GM04503 (cell line): ENCODE measurements at places on chromosomes 1 and 21.

GRCh38 chr1:167401260-167401873, 117.0 kb downstream of the CD247 start:
- DNase-seq, result no peak

GRCh38 chr1:240258910-240259309, 167.2 kb downstream of the FMN2 start:
- DNase-seq, result peak; percentile 96

- DNase-seq, result no peak
These were observed 13.9 kb downstream of the C1orf174 start for GRCh38 chr1:3886106-3886670.

DNA sequence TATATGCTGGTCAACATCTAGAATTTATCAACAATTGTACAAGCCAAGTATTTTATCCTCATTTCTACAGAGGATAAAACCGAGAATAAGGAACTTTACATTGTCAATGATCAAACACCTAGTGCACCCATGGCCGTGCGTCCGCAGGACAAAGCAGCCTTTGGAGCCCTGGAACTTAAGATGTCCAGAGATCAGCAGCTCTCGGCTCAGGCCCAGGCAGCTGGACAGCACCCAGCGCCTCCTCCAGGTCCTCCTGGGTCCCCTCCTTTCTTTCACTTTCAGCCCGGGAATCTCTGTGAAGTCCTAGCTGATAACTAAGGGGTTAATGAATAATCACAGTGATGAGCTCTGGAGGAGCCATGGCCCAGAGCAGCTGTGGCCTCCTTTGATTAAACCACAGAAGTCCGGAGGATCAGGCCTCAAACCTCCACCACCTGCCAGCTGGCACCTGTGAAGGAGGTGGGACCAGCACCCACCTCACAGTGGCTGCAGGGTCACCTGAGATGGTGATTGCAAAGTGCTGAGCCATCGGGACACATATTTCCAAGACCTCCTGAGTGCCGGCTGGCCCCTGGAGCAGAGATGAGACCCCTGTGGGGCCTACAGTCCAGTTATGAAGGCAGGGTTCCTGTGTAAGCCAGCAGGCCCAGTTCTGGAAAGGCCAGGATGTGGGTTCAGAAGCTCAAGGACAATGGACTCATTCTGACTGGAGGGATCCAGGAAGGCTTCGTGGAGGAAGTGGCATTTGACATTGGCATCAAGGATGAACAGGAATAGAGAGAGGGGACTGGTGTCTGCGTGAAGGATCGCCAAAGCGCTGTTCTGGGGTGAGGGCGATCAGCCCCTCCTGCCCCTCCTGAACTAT, 11.6 kb upstream of the SAMD11 start:
- no peak for DNase-seq

- DNase-seq, result no peak
These were observed 4.1 kb upstream of the PTPN7 start for GRCh38 chr1:202164271-202165037.

DNA sequence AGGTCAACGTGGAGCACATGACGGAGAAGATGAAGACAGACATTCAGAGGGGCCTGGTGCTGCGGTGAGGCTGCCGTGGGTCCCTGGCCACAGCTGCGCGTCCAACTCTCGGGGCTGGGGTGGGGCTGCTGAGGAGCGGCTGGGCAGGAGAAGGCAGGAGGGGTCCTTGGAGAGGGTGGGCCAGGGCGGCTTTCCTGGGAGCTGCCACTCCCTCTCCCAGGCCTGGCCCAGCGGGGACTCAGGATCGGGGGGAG, 14.4 kb downstream of the CFAP410 start:
- no peak for DNase-seq

- peak; percentile 53 for DNase-seq
These were observed 10.1 kb downstream of the RUNX3 start for GRCh38 chr1:24919791-24920532.

DNA sequence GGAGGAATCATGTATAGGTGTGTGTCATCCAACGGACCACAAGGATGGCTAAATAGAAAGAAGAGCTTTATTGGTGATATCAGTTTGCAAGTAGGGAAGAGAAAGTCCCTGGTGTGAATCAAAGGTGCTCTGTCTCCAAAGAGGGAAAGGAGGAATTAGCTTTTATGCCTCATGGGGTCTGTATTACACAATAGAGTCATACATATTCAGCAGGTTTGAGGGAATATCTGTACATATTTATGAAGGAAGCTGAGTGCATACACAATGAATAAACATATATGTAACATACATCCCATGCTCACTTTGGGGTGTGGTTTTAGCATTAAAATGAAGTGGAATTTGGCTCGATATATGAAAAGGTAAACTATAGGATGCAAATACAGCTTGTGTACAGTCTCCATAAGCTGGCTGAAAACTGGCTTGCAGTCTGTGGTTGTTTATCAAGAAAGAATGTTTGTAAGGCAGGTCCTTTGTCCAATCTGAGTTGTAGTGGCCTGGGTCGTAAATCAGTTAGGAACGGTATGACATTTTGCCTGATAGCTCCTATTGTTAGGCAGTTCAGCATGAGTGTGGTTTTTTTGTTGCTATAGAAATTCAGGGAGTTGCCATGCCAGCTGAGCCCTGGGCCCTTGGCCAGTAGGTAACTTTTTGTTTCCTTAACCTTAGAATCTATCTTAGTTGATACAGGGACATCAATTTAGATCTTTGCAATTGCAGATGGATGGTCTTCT, 198.0 kb upstream of the ZP4 start:
- DNase-seq, result no peak

- DNase-seq, result no peak
These were observed 69.2 kb downstream of the KLHDC7A start for GRCh38 chr1:18549906-18550305.

GRCh38 chr1:184582411-184582810, 172.2 kb downstream of the EDEM3 start:
- DNase-seq, result no peak

- no peak for DNase-seq
These were observed 75.8 kb downstream of the FOXJ3 start for GRCh38 chr1:42259059-42259738.

GRCh38 chr21:46114963-46115362, 17.1 kb downstream of the COL6A2 start:
- DNase-seq, result no peak

DNA sequence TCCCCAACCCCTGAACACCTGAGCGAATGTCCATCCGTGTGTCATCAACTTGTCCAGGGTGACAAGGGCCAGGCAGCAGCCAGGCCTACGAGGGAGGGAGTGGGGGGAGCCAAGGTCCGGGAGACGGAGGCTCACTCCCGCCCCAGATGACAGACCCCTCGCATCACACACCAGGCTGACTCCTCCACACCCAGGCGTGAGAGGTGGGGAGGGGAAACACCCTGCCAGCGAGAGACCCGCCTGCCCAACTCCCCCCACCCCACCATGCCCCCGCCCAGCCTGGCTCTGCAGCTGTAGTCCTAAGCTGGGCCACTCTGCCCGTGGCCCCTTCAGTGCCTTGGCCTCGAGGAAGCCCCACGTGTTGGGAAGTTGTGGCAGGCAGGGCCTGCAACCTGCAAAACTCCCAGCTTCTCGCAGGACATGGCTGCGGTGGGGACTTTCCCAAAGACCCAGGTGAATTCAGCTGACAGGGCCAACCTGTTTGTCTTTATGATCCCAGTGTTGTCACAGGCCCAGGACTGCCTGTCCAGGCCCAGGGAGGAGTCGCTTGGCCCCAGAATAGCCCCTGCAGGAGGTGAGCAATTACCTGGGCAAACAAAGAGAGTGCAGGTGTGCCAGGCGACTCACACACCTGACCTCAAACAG, 62.9 kb downstream of the RIPK4 start:
- no peak for DNase-seq

- DNase-seq, result no peak
These were observed 553.3 kb upstream of the ZRANB2 start for GRCh38 chr1:71634159-71634558.

DNA sequence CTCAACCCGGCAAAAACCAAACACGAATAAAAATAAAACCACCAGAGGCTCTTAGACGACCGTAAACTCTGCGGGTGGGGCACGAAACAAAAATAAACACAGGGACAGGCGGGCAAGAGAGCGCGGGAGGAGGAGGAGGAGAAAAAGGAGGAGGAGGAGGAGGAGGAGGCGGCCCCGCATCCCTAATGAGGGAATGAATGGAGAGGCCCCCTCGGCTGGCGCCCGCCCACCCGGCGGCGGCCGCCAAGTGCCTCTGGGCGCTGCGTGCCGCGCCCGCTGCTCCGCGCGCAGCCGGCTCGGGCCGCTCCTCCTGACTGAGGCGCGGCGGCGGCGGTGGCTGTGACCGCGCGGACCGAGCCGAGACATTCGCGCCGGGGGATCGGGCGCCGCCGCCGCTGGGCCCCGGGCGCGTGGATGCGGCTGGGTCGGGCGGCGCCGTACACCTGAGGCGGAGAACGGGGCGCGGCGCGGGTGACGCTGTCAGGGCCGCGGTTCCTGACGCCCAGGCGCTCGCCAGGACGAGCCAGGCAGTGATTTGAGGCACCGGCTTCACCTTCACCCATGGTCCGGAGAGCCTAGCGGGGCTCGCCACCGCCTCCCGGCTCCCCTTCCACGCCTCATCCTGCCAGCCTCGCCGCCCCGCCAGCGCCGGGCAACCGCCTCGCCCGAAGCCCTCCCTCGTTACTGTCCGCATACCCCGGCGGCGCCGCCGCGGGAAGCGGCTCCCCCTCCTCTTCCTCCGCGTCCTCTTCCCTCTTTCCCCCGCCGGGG, at the start of gene MARK1:
Gene MARK1, plus strand, starts transcription at position 229 of the 771 bp plus-strand sequence. CDS start 687 bp downstream, outside the sequence.
- DNase-seq, result no peak

DNA sequence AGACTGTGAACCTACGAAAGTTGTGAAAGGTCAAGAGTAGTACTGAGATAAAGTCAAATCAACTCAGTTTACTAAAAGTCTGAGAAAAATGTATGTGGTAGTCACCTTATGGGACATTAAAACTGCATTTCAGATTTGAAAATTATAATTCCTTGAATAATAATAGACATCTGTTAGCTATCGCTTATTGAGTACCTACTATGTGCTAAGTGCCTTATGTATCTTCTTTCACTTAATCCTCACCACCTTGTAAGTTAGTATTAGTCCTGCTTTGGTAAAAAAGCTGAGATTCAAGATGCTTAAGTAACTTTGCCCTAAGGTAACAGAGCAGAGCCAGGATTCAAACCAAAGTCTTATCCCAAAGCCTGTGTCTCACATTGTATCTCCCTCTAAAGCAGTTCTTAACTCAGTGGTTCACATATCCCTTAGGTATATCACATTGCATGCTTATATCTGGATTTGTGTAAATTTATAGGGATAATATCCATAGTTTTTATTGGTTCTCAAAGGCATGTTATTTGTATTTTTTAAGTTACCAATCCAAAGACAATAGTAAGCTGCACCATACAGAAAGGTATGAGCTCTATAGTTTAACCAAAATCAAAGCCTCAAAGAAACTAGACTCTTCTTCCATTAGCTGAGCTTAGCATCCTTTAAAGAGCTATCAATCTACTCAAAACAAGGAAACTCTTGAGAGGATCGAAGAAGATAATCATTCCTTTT, 865 bp downstream of the PIGC start:
- no peak for DNase-seq

GRCh38 chr1:31571340-31572295, 4.7 kb upstream of the TINAGL1 start:
- DNase-seq, result no peak

- no peak for DNase-seq
These were observed 66.8 kb upstream of the ACTL8 start for GRCh38 chr1:17688217-17688810.

DNA sequence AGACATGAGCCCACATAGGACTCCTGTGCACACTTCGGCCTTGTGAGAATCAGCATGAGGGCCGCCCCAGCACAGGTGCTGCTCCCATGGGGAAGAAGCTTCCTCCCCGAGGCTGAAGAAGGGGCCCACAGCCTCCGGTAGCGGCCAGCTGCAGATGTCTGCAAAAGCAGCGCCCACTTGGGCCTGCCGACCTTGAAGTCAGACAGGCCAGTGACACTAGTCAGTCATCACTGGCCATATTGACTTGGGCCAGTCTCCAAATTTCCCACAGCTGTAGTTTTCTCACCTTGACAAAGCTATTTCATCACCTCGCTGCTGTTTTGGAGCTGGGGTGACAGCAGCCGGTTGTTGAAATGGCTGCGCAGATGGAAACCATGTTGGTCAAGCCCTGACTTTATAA, 83.0 kb downstream of the RIPK4 start:
- DNase-seq, result no peak

- DNase-seq, result no peak
These were observed 9.4 kb upstream of the NEK2 start for GRCh38 chr1:211684791-211685190.
